ENCODE measurements at places on chromosomes 13 and 19. TPM values are rescaled to one million over a fixed set of nuclear protein-coding genes. Genes with fewer than 3 reads are reported as not detected.

Gene MIR17HG
- total RNA-seq, result 3.9 TPM

DNA sequence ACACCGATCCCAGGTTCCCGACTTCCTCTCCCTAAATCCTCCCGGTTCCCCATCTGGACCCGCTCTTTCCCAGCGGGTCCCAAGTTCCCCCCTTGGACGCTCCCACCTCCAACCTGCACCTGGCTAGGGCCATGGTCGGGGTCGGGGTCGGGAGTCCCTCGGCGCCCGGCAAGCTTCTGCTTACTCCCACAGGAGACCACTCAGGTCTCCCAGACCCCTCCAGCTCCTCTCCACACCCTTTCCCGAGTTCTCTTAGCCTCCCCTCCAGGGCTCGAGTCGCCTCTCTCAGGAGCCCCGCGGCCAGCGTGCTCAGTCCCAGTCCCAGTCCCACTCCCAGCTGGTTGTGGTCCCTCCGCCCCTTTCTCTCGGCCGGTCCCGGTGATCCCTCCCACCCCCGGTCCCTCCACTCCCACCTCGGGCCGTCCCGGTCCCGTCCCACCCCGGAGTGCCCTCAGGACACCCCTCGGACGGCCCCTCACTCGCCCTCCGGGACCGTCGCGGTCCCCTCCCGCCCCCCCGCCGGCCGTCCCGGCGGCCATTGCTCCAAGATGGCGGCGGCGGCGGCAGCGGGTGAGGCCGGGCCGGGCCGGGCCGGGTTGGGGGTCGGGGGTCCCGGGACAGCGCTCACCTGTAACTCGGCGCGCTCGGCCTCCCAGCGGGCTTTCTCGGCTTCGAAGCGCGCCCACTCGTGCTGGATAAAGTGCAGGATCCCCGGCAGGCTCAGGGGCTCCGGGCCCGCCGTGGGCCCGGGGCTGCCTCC is at the start of gene FKRP:
Gene FKRP, plus strand, starts transcription at position 537 of the 760 bp plus-strand sequence. CDS start 9,394 bp downstream, outside the sequence.
- peak; percentile 26 for DNase-seq

- DNase-seq, result peak; percentile 78
Measured at GRCh38 chr19:43524922-43525835, 1.8 kb downstream of the ETHE1 start.

DNA sequence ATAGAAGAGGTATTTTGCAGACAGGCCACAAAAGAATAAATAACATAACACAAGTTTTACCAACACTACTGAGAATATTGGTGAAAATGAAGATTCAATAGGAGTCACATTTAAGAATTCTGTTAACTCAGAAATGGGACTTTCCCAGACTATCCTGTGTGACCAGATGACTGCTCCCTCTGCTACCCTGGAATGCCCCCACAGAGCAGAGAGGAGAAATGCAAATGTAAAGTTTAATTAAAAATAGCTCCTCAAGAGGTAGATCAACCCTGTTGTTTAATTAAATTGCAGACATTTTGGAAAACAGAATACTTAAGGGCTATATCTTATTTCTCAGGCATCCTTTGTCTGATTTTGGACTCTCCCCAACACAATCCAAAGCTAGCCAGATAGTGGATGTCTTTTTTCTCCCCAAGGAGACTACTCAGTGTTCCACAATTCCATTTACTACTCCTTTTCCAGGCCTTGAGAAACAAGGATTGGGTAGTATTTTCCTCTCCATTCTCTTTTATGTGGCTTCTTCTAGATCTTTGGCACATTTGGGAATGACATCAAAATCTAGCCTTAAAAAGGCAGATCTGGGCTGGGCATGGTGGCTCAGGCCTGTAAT is 104.7 kb upstream of the TSC22D1 start:
- DNase-seq, result no peak

DNA sequence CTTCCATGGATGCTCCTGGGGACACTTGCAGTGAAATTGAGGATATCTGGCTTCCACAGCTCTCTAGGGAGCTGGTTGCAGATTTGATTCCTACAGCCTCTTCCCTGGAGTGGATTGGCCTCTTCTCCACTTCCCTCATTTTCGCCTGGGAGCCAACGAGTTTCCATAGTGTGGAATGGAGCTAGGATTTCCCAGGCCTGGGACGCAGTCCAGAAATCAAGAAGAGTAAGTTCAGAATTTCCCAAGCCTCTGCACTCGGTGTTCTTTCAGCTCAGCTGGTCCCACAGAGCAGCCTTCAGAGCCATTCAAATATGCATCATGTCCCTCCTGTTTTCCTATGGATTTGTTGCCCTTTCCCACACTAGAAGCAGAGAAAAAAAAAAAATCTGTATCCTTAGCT is 68.2 kb downstream of the RAP2A start:
- DNase-seq, result no peak

Gene S1PR5
- 0.29 TPM for total RNA-seq

- peak; percentile 79 for DNase-seq
Measured at GRCh38 chr13:50277127-50277526, 261.9 kb downstream of the KCNRG start.
